ENCODE measurements at places on chromosomes 6 and 20. TPM values are rescaled to one million over a fixed set of nuclear protein-coding genes. Genes with fewer than 3 reads are reported as not detected.

GRCh38 chr20:36154700-36155628, at the start of gene EPB41L1:
Gene EPB41L1, plus strand, starts transcription at chr20:36154740. Its CDS starts 19,038 bp downstream, at chr20:36173778.
- DNase-seq = no peak

DNA sequence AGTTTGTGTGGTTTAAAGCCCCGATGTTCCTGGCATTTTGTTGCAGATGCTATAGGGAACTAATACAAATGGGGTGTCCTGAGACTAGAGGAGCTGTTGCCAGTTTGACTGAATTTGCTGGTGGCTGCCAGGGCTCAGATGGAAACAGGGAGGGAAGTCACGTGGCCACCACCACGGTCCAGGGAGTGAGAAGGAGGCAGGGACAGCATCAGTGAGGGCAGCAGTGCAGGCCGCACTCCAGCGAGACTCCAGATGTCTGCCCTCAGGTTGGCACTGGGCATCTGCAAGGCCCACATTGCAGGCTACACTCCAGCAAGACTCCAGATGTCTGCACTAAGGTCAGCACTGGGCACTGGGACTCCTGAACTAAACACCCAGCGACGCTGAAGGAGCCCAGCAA, 86.2 kb downstream of the RAMACL start:
- DNase-seq = no peak

- DNase-seq = no peak
These were observed 21.7 kb downstream of the UBD start for GRCh38 chr6:29537714-29538403.

- no peak for DNase-seq
These were observed 94.1 kb downstream of the LRRC1 start for GRCh38 chr6:53888931-53889330.

GRCh38 chr20:63323357-63323981, 30.5 kb downstream of the COL20A1 start:
- no peak for DNase-seq

DNA sequence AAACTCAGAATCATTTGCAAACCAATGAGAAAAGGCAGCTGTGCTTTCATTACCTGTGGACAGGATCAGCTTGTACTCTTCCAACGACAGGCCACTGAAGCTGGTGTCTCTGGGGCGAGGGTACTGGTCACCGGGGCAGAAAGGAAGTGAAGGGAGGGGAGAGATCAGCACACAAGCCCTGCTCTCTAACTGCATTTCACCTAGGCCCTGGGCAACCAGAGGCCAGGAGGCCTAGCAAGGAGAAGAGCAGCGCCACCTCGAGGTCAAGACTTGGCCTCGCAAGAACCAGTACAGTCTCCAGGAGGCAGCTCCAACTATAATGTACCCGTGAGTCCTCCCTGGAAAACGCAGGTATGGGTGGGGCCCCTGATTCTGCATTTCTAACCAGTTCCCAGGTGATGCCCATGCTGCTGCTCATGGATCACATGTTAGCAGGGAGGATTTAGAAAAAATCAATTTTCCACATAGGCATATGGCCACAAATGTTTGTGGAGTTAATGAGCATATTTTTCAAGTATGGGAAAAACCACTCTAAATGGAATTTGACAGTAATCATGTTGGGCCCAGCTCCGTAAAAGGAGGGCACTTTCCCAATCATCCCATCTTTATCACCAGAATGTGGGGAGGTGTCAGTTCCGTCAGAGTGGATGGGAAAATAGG, 11.0 kb downstream of the UQCC2 start:
- peak; percentile 79 for DNase-seq

- DNase-seq = no peak
These were observed 699 bp downstream of the PTPRT start for GRCh38 chr20:43188861-43189553.

- DNase-seq = peak; percentile 80
These were observed 2.1 kb downstream of the NQO2 start for GRCh38 chr6:3001773-3002293.

DNA sequence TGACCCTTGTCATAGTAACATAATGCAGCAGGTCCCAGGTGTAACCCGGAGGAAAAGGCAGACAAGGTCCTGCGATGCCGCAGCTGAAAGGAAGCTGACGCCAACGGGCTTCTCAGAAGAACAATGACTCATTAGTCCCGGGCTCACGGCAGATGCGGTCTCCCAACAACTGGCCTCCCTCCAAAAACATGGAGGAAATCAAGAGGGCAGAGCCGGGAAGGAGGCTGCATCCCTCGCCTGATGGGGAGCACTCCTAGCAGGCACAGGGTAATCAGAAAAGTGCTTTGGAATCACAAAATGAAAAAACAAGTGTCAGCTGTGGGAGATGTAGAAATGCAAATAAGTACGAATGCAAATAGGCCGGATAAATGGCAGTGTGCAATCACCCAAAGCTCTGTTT, 165.2 kb upstream of the AGPAT4 start:
- DNase-seq = peak; percentile 96

DNA sequence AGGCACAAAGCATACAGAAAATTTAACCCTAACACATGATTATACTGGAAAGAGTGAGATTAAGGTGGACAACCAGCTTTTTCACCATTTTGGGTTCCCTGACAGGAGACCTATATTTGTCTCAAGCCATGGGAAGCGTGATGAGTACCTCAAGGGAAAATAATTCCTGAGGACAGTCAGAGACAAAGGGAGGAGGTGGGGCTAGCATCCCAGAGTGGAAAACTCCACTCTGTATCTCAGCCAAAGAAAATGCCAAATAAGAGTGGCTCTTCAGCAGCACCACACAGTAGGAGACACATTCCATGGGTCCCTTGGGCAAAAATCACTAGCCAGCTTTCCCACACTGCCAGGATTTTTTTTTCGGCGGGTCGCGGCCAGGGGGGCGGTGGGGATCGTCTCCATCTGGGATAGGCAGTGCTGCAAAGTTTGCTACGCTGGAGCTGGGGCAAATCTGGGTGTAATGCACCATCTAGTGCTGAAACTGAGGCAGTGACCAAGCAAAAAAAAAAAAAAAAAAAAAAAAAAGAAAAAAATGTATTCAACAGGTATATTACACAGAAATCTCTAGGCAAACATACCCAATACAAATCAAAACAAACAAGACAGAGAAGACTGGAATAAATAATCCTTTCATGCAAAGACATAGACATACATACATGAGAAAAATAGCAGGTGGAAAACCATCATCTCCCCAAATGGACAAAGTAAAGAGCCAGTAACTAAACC, 77.3 kb upstream of the SLC35F1 start:
- no peak for DNase-seq

GRCh38 chr6:24631671-24632070, 14.3 kb downstream of the KIAA0319 start:
- DNase-seq = no peak

- DNase-seq = no peak
These were observed 7.0 kb upstream of the RNF217 start for GRCh38 chr6:124955108-124955856.

- DNase-seq = no peak
These were observed 789.1 kb upstream of the HS3ST5 start for GRCh38 chr6:115131709-115132490.

DNA sequence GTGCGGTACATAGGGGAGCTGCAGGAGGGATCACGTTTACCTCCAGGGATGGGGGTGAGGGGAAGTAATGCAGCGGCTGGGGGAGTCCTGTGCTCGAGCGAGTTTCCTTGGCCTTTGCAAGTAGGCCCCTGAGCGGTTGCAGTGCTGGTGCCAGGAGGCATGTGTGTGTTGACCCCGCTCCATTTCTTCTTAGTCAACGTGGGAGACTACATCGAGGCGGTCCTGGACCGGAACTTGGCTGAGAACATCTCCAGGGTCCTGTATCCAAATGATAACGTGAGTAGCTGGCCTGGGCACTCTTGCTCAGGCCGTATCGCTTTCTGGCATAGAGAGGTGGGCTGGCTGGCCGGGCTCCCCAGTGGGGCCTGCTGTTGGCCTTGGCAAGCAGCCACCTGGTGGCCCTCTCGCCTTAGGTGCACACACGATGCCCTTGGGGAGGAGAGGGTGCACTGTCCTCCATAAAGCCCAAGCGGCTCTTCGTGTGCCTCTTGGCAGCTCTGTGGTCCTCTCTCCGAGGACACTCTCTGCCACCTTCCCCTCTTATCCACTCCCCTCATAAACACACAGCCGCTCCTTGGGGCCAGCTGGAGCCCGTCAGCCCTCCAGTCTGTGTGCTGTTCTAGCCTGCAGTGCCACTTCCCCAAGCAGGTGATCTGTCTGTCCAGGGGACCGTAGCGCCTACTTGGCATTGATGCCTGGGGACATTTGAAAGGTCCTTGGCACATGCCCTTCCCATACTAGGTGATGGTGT, 29.3 kb downstream of the PYGB start:
- DNase-seq = no peak

GRCh38 chr20:57281900-57282299, 15.5 kb upstream of the BMP7 start:
- DNase-seq = no peak

DNA sequence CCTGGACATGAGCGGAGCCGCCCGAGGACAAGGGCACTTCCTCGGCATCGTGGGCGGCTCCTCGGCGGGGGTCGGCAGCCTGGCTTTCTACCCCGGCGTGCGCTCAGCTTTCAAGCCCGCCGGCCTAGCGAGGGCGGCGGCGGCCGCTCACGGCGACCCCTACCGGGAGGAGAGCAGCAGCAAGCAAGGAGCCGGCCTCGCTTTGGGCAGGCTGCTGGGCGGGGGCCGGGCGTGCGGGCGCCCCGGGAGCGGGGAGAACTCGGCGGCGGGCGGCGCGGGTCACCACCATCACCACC, 6.7 kb downstream of the PRDM13 start:
- DNase-seq = peak; percentile 74

- DNase-seq = no peak
These were observed 110.3 kb upstream of the SNX9 start for GRCh38 chr6:157712585-157713295.

DNA sequence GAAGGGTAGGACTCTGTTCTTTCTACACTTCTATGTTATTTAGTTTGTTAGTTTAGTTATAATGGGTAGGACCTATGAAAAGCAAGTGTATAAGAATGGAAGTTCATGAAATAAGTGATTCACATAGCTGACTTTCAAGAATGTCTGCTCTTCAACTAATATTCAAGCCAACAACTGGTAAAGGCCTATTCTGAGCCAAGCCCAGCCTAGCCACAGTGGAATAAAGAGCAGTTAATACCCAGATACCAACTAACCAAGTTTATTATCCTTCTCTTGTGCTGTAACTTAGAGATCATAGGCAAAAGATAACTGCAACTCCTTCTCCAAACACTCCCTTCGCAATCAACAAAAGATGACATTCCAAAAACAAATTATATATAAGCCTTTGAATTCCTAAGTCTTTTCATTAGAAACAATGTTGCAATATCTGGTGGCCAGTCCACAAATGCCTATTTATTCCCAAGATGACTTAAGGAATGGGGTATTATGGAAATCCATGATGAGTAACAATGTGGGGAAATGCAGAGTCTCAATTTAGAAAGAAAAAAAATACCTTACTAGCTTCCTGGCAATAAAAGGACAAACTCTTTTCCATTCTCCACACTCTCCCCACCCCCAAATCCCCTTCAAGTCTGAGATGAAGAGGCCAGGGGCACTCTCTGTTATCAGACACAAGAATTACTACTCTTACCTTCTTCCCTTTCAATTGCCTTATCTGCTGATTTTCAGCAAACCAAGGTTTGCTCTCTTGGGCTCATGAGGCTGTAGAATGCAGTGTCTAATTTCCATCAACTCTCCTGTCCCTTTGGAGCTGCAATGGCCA, 27.4 kb downstream of the BTBD9 start:
- no peak for DNase-seq

- DNase-seq = peak; percentile 22
These were observed 41.5 kb upstream of the FAM184A start for GRCh38 chr6:119119989-119120388.

GRCh38 chr20:49245921-49246740, 26.9 kb downstream of the DDX27 start:
- DNase-seq = peak; percentile 33

DNA sequence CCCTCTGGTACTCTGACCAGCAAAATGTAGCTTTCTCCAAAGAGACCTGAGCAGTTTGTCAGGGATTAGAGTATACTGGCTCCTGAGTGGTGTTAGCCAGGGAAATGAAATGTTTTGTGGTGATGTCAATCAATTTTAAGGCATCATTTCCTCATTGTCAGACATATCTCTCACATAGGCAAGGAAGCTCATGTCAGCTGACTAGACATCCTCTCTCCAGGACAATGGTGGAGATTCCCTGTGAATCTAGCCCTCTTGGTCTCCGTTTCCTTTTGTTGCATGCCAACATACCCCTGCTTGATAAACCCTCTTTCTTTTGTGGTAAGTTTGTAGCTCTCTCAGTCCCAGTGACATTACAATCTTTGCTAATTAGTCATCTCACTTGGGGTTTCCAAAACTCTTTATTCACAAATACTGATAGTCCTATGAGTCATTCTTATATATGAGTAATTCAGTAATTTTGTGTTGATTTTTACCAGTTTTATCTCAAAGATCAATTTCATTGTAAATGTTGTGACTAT, 135.6 kb upstream of the PTPRK start:
- DNase-seq = peak; percentile 94

DNA sequence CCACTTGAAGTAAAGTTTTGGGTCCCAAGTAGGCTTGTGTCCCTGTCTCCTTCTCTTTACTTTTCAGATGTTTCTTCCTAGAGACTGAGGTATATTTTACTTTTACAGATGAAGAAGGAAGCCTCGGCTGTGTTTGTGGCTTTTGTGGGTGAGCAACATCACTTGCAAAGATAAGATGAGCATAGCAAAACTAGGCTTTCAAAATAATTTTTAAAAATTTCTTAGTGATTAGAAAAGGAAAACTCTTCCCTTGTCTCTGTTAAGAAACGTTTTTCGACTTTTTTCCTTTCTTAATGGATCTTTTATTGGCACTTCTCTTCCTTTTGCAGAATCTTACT, 7.6 kb downstream of the PTPN1 start:
- DNase-seq = no peak

GRCh38 chr6:167689278-167689677, 137.4 kb upstream of the AFDN start:
- DNase-seq = no peak

DNA sequence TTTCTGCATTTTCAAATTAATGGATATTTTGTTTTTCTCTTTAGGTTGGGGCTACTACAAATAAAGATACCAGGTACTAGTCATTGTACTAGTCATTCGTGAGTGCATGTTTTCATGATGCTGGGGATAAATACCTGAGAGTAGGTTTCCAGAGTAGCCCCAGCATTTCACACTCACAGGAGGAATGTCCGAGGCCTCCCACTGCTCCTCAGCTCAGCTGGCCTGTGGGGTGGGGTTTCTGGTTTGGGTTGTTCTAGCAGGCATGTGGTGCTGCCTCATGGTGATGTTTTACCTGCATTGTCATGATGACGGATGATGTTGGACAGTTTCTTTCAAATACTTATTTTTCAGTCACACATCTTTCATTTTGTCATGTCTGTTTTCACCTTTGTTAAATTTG, 144.5 kb downstream of the SMOC2 start:
- no peak for DNase-seq

GRCh38 chr20:51067792-51068191, 44.9 kb upstream of the KCNG1 start:
- no peak for DNase-seq

GRCh38 chr6:30837870-30838269, 46.4 kb upstream of the DDR1 start:
- peak; percentile 47 for DNase-seq

The DCDC2 gene
- total RNA-seq = 0.51 TPM

The SLC35D3 gene
- total RNA-seq = not detected

The ERVFRD-1 gene
- not detected for total RNA-seq

The NKAIN2 gene
- total RNA-seq = not detected

The LHFPL5 gene
- not detected for total RNA-seq

The FRMD1 gene
- not detected for total RNA-seq

The MICB gene
- total RNA-seq = 24.9 TPM
